ENCODE measurements at places on chromosomes 7 and 10. TPM values are rescaled to one million over a fixed set of nuclear protein-coding genes. Genes with fewer than 3 reads are reported as not detected.

The RBP3 gene
- total RNA-seq, result not detected

DNA sequence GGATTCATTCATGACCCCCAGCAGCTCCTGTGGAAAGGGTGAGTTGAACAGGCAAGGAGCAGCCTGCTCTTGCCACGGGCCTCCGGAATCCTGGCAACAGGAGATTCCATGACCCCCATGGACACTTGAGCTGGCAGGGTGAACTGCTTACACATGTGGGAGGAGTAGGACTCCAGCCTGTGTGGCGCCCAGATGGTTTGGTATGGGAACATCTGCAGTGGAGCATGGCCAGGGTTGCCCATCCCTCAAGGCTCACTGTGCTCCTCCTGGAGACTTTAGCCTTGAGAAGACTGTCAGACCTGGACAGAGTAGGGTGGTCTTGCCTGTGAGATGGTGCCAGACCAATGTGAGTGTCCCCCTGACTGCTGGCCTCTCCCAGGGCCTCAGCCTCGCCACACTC lies 57.0 kb downstream of the HECTD2 start:
- no peak overlapping the region for H3K4me3 ChIP-seq
- peaks cover 51% of the 10 kb centered on the region for H3K36me3 ChIP-seq
- no peaks in the 10 kb centered on the region for H3K4me1 ChIP-seq
- no peak overlapping the region for H3K27ac ChIP-seq
- no peaks in the 10 kb centered on the region for H3K27me3 ChIP-seq
- DNase-seq, result no peak

The COL26A1 gene
- total RNA-seq, result not detected

- H3K27ac ChIP-seq, result no peak overlapping the region
- peaks cover 11% of the 10 kb centered on the region for H3K4me1 ChIP-seq
- H3K27me3 ChIP-seq, result no peaks in the 10 kb centered on the region
- H3K4me3 ChIP-seq, result no peak overlapping the region
These were observed 16.4 kb downstream of the SFXN4 start for GRCh38 chr10:119149157-119149556.

DNA sequence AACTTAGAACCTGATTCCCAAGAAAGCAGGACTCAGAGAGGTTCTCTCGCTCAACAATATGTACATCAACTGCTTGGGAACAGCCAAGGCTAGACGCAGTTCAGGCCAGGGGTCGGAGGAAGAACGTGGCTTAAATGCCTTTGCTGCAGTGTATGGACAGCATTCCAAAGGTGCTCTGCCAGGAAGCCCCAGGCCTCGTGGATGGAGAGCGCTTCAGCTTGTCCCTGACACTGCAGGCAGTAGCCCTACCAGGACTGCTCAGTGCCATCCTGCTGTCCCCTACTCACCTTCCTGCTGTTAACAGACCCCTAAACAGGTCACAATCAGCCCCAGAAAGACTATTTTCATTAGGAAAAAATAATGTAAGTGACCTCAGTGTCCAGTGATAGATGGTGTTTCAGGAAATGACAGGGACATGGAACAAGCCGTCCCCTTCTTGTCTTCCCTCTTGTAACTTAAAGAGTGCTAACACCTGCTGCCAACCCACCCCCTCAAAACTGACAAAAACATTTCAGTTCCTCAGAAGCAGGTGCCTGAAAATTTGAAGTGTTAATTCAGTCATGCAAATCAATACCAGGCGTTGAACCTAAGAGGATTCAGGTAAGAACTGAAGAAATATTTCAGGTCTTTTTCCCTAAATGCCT lies 16.5 kb downstream of the CREB3L2 start:
- no peak overlapping the region for H3K4me3 ChIP-seq
- H3K27me3 ChIP-seq, result no peaks in the 10 kb centered on the region
- no peak for DNase-seq

- DNase-seq, result peak; percentile 29
- H3K4me3 ChIP-seq, result no peak within 1 kb of the TSS
- no peaks in the 10 kb centered on the region for H3K36me3 ChIP-seq
- peaks cover 49% of the 10 kb centered on the region for H3K27me3 ChIP-seq
These were observed at the start of gene C10orf53 for GRCh38 chr10:49679480-49679893. TSS of gene C10orf53 (plus strand) at chr10:49679651. CDS start at chr10:49679698, 47 bp downstream.

DNA sequence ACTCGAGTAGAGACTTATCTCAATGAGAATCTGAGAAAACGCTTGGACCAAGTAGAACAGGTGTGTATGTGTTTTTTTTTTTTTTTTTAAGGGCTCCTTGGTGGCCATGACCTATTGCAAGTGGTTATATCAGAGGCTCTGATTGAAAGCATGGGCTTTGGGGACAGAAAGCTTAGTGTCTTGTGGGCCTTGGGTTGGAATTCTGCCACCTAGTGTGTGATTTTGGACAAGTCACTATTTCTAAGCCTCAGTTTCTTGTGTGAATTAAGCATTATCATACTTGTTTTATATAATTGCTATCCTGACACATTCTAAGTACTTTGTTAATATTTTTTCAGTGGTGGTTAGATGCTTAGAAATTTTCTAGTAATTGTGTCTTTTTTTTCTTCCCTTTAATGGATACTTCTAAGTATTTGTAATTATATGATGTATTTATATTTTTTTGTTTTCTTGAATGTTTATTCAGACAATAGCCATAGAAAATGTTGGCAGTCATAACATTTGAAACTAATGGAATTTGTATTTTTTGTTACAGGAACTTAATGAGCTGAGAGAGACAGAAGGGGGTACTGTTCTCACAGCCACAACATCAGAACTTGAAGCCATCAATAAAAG lies 33.1 kb downstream of the SMC3 start:
- no peak for DNase-seq
- H3K4me3 ChIP-seq, result no peak overlapping the region
- H3K27me3 ChIP-seq, result no peaks in the 10 kb centered on the region
- no peak overlapping the region for H3K27ac ChIP-seq

The INSIG1 gene
- total RNA-seq, result 12.3 TPM

GRCh38 chr10:74079028-74079935 lies 71.3 kb downstream of the AP3M1 start:
- peaks cover 6% of the 10 kb centered on the region for H3K4me1 ChIP-seq
- peaks cover 64% of the 10 kb centered on the region for H3K36me3 ChIP-seq
- DNase-seq, result no peak
- H3K27me3 ChIP-seq, result no peaks in the 10 kb centered on the region

The FAM24B gene
- total RNA-seq, result not detected

- DNase-seq, result no peak
- H3K36me3 ChIP-seq, result no peaks in the 10 kb centered on the region
- H3K4me3 ChIP-seq, result no peak overlapping the region
- peaks cover 55% of the 10 kb centered on the region for H3K4me1 ChIP-seq
- no peaks in the 10 kb centered on the region for H3K27me3 ChIP-seq
These were observed 106.4 kb downstream of the EGFR start for GRCh38 chr7:55124989-55125875.

GRCh38 chr10:70832852-70833528 lies 17.2 kb downstream of the SGPL1 start:
- no peak overlapping the region for H3K27ac ChIP-seq
- peaks cover 54% of the 10 kb centered on the region for H3K4me1 ChIP-seq
- H3K36me3 ChIP-seq, result no peaks in the 10 kb centered on the region
- no peak for DNase-seq
- H3K4me3 ChIP-seq, result no peak overlapping the region
- no peaks in the 10 kb centered on the region for H3K27me3 ChIP-seq

The HOXA13 gene
- total RNA-seq, result not detected

The ANKRD2 gene
- total RNA-seq, result 79.1 TPM

DNA sequence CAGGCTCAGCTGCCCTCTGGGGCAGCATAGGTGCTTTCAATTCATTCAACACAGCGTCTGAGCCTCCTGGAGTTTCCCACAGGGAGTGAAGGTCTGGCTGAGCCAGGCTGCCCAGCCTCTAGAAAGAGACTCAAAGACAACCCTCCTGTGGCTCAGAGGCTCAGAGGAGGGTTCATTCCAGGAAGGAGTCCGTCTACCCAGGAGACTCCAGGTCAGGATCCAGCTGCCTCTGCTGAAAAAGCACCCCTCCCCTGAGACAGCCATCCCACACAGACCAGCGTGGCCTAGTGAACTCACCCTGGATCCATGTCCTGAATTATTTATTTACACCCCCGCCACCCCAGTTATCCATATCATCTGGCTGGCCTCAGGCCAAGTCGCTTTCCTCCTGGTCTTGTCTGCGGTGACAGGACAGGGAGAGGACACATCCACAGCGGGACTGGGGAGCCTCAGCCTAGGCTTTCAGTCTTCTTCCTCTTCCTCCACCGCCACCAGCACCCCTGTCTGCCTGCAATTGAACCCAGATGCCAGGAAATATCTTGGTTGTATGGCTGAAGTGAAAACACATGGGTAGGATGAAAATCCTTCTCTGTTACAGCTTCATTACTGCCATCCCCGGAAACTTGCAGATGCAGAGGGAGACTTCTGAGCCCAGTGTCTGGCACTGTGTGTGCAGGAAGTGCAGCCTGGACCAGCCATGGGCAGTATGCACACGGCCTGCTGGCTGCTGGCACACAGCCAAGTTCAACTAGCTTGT lies 44.0 kb upstream of the COL13A1 start:
- no peak overlapping the region for H3K4me3 ChIP-seq
- peaks cover 16% of the 10 kb centered on the region for H3K4me1 ChIP-seq
- no peak overlapping the region for H3K27ac ChIP-seq
- DNase-seq, result peak; percentile 24
- H3K27me3 ChIP-seq, result no peaks in the 10 kb centered on the region

GRCh38 chr7:131574741-131575140 lies 18.3 kb upstream of the PODXL start:
- no peaks in the 10 kb centered on the region for H3K27me3 ChIP-seq
- no peak overlapping the region for H3K4me3 ChIP-seq
- H3K27ac ChIP-seq, result no peak overlapping the region
- no peak for DNase-seq
- no peaks in the 10 kb centered on the region for H3K36me3 ChIP-seq

GRCh38 chr10:95430231-95430951 lies 130.8 kb downstream of the SORBS1 start:
- H3K4me1 ChIP-seq, result peaks cover 98% of the 10 kb centered on the region
- peak overlapping the region; percentile 86 for H3K27ac ChIP-seq
- peak; percentile 59 for DNase-seq
- H3K36me3 ChIP-seq, result no peaks in the 10 kb centered on the region

Measured in heart right ventricle (tissue), 16 donors.